ENCODE measurements at places on chromosomes 3 and 15.

GRCh38 chr3:24002129-24002528 lies 57.0 kb downstream of the NR1D2 start:
- no peak for DNase-seq

GRCh38 chr3:69485489-69485888 lies 99.6 kb upstream of the FRMD4B start:
- no peak for DNase-seq

DNA sequence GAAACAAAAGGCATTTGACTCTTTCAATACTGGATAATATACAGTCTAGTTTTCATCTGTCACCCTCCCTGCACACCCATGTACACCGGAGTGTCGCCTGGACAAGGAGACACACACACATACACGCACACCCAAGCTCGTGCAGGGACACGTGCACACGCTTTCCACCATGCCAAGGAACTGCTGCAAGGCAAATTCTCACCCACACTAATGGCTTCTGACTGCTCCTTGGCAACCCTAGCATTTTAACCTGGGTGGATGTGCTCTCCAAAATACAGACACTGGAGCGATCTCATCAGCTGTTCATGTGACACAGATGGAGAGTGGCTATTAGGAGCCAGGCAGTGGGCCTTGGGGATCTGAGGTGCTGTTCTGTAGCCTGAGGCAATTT lies 61.6 kb downstream of the MEIS2 start:
- DNase-seq: no peak

DNA sequence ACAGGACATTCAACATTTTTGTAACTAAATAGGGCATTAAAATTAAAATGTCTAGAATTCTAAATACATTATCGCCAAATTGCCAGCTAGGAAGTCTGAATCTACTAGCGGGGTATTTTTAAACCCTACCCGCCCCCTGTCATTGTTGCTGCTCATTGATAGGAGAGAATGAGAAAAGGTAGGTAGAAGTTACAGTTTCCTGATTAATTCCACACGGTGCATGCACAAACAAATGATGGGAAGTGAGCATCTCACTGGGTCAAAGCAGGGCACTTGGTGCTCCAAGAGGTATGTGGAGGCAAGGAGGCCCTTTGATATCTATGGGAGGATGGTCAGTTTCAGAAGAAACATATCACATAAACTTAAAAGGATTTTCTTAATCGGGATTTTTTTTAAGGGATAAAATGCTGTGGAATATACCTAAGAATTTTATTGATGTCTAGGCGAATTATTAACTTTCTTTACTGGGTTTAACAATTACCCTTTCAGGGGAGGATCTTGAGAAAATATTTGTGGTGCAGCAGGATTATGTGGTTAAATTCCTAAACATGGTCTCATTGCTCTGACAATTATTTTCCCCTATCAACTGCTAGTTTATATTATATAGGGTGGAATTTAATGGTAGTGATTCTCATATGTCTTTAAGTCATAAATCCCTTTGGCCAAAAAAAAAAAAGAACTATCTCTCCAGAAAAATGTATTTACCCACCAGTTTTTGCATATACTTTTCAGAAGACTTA lies 236.0 kb upstream of the GOLGA6L4 start:
- no peak for DNase-seq

DNA sequence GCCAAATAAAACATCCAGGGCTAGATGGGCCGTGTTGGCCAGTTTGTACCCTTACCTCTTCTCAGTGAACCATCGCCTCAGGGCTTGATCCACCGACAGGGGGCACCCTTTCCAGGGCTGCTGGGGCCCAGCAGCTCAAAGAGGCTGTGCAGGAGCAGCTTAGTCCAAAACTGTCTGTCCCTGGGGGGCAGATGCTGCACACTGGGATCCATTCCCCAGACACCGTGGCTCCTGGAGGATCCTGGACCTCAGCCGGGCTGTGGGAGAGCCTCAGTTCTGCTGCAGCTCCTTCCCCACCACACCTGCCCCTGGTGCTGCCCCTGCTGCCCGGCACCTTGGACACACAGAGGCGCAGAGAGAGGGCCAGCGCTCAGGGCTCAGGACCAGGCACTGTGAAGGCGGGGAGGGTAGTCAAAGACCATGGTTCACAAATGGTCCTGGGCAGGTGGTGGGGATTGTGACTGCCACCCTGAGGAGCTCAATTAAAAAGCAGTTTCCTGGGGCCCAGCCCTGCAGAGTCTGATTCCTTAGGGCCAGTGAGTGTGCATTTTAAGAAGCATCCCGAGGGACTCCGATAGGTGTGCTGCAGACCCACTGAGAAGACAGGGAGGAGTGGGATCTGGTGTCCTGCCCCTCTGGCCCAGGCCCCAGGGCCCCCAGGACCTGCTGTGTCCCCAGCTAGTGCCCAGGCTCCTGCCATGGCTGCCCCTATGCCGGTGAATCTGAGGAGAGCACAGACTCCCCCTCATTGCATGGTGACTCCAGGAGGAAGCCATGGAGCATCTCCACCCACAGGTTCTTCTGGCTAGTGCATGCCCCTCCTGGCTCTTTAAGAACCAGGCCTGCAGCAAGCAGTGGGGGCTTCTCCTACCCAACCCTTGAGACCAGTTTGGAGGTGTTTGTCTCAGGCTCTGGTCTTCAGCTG lies 86.5 kb upstream of the PRR20G start:
- no peak for DNase-seq

Data from T-cell (primary cell).